ENCODE measurements at places on chromosomes 3 and 15.

DNA sequence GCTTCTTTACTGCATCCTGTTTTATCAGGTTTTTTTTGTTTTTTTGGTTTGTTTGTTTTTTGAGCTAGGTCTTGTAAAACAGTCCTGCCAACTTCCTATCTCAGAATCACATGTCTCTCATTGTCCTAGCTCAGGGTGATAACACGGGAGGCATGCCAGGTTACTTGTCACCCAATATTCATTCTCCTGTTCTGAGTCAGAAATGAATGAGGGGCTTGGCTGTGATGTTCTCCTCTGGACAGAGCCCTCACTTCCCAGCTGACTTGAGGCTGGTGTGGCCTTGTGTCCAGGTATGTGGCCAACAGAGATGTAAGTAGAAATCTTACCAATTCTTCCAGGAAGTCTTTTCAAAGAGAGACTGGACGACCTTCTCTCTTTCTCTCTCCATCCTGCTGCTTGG, 317.0 kb downstream of the GABRB3 start:
- DNase-seq: no peak

DNA sequence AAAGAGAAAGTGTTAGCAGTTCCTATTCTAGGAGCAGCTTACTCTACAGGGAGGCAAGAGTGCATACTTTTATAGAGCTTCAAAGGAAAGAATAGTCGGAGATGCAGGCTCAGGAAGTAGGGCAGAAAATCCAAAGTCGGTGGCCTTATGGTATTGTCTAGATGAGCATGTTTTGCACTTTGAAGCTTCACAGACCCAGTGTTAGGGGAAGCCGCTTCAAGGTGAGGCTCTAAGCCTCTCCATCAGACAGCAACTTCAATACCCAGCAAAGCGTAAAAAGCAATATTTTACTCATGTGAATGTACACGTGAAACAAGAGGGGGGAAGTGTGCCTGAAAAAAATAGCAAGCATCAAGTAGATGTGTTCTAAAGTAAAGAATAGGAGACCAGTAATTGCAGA, 125.6 kb upstream of the RASGRP1 start:
- DNase-seq: no peak

- no peak for DNase-seq
Observed at GRCh38 chr15:29134239-29134638, 135.4 kb downstream of the NSMCE3 start.

DNA sequence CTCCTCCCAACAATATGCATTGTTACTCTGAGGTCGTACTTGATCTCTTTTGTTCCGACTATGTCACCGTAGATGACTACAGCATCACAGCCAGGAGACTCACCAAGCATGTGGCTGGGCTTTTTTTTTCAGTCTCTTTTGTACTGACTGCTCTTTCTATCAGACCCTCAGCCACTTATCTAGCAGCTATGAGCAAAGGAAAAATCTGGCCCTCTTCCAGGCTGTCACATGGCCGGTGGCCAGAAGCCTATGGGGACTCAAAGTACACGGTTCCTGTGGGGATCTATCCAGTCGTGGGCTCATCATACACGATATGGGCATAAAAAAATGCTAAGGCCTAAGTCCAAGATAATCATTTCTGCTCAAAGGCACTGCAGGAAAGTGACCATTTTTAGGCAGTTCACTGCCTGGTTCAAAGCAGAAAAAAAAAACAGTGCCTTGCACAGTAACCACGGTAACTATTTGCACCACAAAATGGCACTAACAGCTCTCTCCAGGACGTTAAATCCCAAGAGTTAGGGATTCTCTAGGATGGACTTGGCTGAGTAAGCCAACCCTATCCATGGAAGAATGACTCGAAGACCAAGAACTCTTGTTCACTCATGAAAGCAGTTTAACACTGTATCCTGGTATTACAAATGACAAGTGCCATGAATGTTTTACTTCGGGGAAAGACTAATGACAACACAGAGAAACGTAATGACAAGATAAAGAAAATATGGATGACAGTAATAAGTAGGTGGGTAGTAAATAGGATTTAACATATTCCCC, 50.3 kb downstream of the SHQ1 start:
- peak; percentile 39 for DNase-seq

DNA sequence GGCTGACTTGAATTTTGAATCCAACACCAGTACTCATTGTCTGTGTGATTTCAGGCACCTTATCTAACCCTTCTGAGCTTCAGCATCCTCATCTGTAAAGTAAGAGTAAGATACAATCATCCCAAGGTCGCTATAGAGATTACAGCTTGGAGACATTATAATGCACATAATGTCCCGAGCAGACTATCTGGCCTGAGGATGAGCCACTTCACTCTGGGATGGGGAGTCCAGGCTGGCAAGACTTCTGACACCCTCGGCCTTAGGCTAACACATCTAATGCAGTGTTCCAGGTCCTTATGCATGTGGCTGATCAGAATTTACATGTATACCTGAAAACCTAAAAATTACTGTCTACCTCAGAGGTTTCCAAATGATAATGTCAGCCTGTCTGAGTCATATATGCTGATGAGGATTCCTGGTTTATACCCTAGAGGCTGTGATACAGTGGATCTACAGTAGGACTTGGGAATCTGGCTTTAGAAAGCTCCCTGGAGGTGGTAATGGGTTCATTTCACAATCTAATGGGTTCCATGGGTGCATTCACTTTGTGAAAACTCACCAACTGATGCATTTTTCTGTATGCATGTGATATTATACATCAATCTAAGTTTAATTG, 229.0 kb upstream of the SLCO3A1 start:
- no peak for DNase-seq

DNA sequence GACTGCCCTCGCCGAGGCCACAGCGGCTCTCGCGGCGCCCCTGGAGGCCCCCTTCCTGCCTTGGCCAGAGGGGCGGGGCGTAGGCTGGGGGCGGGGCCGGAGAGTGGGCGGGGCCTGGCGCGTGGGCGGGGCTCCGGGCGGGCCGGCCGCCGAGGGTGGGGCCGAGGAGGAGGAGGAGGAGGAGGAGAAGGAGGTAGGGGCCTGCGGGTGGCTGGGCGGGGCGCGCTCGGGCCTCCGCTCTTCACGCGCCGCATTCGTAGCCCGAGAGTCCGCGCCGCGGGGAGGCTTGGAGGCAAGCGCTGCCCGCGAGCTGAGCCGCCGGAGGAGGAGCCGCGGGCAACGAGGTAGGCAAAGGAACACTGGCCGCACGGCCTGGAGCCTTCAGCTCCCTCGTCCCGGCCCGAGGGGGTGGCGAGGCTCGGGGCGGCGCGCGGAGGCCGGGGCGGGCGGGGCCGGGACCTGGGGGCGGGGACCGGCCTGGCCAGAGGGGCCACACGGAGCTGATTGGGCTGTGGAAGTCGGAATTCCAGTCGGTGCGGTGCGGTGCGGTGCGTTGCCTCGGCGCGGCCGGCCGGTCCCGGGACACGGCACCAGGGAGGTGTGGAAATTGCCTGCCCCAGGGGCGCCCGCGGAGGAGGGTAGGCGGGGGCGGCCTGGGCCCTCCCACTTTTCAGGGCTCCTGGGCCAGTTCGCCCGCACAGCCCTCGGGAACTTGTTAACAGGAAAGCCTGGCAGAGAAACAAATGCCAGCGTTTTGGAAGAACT, at the start of gene PPP2R3A:
Gene PPP2R3A, plus strand, starts transcription at position 223 of the 765 bp plus-strand sequence. CDS start 35,771 bp downstream, outside the sequence.
- DNase-seq: peak; percentile 28

DNA sequence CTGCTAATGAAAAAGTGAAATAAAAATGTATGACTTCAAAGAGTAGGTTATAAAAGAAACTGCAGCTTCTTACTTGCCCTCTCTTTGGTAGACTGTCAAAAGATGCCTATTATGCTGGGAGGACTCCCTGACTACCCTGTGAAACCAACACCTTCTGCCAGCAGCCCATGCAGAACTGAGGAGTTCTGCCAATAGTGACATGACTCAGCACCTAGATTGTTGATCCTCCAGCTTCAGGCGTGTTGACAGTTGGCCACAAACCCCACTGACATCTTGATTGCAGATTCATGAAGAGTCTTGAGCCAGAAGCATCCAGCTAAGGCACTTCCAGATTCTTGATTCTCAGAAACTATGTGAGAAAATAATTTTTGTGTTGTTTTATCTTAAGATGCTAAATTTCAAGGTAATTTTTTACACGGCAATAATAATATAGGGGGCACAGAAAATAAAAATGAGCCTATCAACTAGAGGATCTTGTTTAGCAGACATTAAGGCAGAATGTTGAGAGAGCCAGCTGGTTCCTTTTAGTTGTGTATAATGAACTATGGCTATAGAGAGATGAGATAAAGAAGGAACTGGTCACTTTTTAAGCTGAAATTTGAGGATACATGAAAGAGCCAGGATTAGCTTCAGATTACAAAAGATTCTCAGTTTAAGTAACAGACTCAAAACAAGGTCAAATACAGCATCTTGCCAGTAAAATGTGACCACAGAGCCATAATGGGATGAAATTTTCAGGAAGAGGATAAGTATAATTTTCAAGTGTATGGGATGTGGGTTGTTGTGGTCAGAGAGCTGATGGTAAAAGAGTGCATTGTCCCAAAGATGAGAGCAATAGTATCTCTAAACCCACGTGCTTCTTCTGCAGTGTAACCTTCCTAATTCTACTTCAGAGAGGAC, 588.7 kb upstream of the CBLB start:
- peak; percentile 95 for DNase-seq

- DNase-seq: no peak
Observed at GRCh38 chr3:147412261-147412916, 3.2 kb downstream of the ZIC1 start.

DNA sequence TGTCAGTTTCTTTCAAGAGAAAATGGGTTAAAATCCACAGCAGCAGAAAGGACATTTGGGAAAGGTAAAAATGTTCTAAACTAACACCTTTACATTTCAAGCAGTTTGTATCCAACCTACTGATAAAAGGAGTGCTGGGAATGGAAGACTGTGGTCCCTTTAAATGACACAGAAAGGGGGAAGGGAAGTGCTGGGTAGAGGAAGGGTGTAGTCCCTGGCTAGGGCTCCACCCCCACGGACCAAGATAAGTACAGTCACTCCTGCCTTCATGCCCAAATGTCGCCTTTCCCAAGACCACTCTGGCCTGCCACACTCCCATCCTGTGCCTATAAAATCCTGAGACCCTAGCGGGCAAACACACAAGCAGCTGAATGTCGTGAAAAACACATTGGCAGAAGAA, 350.9 kb upstream of the POU1F1 start:
- DNase-seq: no peak

DNA sequence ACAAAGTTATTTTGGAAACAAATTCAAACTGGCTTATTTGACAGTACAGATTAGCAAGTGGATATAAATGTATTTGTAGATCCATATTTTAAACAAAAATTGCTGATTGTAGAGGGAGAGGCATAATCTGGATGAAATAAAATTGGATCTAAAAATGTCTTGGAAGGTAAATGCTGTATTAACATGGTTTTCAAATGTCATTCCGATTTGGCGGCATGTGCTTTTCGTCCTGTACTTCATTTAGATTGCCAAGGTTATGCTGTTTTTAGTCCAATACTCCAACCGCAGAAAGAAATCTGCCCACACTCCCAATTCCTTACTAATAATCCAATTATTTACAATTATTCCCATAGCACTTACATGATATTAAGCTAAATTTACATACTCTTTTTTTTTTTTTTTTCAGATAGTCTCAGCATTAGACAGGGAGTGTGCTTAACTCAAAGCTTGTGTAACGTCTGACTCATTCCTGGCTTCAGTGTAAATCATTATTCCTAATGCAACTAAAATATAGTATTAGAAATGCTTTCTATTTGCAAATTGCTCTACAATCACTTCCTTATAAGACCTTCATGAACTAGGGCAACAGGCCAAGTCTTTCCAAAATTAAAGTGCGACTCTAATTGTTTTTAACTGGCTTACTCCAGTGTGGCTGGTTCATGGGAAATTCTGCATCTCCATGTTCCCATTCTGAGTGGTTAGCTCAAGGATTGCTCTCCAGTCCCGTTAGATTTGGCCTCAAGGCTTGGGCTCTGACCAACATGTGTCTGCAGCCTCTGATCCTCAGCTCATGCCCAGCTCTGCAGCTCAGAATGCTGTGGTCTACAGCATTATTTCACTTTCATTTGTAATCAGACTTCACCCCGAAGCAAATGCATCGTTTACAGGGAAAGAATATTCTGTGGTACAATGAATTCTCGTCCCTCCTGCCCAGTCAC, 103.9 kb downstream of the FBN1 start:
- no peak for DNase-seq

DNA sequence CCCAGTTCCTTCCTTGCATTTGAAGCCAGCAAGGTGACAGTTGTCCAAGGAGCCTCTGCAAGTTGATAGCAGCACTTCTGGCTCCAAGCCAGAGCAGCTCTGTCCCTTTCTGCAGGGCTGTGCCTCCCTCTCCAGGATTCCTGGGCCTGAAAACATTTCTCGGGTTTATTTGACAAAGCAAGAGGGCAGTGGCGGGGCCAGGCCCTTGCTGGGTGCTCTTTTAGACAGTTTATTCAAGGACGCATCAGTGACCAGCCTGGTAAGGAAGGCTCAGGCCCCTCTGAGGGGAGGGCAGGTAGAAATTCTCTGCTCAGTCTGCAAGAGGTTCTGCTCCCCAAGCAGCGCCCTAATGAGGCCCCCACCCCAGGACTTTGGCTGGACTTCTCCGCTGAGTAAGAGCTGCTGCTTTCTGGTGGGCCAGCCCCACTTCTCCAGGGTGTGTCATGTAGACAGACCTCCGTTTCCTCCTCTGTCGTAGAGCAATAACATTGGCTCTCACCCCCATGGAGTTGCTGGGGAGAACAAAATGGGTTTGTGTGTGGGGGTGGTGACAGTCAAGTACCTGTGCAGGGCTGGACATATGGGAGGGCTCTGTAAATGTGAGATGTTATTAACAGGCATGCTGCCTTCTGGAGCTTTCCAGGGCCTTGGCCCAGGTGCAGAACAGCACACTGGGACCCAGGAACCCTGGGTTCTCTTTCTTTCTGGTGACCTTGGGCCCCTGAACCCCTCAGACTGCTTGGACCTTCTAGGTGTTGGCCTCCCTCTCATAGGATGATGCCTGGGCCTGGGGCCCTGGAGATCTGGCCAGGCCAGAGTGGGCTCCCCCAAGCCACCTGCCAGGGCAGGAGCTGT, 146.2 kb upstream of the TLE3 start:
- no peak for DNase-seq

GRCh38 chr3:127135241-127136023, 57.5 kb upstream of the PRR23E start:
- DNase-seq: no peak

DNA sequence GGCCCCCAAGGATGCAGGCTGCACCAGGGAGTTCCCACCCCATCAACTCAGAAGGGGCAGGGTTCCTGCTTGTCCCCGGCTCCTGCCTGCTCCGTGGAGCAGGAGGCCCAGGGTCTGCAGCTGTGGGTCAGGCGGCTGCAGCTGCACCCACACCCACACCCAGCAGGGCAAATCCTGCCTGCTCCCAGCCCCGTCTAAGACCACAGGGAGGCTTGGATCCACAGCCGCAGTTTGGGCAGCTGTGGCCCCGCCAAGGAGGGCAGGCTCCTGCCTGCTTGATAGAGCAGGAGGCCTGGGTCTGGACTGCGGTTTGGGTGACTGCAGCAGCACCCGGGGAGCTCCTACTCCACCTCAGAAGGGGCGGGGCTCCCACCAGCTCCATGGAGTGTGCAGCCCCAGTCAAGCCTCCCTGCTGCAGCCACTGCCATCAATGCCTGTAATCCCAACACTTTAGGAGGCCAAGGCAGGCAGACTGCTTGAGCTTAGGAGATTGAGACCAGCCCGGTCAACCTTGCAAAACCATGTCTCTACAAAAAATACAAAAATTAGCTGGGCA, 163.6 kb downstream of the OSBPL10 start:
- DNase-seq: no peak

Measured in NCI-H446 treated with DMSO at 0.1 percent for 48 hours (cell line).